ENCODE measurements at places on chromosomes 11 and 22.
A peak's percentile ranks its signal among the peaks of the same experiment; 100 is the strongest.

DNA sequence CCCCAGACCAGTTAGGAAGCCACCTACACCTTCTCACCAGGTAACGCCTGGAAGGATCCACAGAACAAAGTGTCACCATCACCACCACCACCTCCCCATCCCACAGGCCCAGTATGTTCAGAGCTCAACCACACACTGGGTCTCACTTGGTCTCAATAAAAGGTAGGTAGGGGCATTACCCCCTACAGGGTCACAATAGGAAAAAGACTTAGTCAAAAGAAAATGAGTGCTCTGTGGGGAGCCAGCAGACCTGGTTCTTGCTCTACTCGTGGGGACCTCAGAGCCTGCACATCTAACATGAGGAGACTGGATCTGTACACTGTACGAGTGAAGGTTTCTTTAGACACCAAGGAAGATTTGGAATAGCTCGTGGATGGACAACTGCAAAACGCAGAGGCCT is 49.3 kb downstream of the HIRA start:
- H3K4me1 ChIP-seq: no peaks in the 10 kb centered on the region
- no peaks in the 10 kb centered on the region for H3K27me3 ChIP-seq
- DNase-seq: no peak
- no peak overlapping the region for H3K4me3 ChIP-seq
- peaks cover 30% of the 10 kb centered on the region for H3K36me3 ChIP-seq

DNA sequence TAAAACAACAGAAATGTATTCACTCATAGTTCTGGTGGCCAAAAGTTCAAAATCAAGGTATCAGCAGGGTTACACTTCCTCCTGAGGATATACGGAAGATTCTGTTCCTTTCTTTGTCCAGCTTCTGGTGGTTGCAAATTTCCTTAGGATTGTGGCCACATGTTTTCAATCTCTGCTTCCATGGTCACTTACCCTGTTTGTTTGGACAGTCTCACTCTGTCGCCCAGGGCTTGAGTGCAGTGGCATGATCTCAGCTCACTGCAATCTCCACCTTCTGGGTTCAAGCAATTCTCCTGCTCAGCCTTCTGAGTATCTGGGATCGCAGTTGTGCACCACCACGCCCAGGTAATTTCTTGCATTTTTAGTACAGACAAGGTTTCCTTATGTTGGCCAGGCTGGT is 534.3 kb downstream of the KCNA4 start:
- H3K4me1 ChIP-seq: no peaks in the 10 kb centered on the region
- H3K27me3 ChIP-seq: no peaks in the 10 kb centered on the region
- H3K36me3 ChIP-seq: no peaks in the 10 kb centered on the region
- H3K27ac ChIP-seq: no peak overlapping the region
- H3K4me3 ChIP-seq: no peak overlapping the region

- H3K4me3 ChIP-seq: no peak overlapping the region
- H3K36me3 ChIP-seq: no peaks in the 10 kb centered on the region
- no peak for DNase-seq
Measured at GRCh38 chr11:70818351-70818750, 420.0 kb downstream of the CTTN start.

- peak overlapping the region; percentile 95 for H3K27ac ChIP-seq
- peak; percentile 95 for DNase-seq
- peaks cover 43% of the 10 kb centered on the region for H3K4me1 ChIP-seq
- H3K4me3 ChIP-seq: no peak overlapping the region
- H3K36me3 ChIP-seq: no peaks in the 10 kb centered on the region
Measured at GRCh38 chr11:103624708-103625623, 411.5 kb upstream of the DDI1 start.

DNA sequence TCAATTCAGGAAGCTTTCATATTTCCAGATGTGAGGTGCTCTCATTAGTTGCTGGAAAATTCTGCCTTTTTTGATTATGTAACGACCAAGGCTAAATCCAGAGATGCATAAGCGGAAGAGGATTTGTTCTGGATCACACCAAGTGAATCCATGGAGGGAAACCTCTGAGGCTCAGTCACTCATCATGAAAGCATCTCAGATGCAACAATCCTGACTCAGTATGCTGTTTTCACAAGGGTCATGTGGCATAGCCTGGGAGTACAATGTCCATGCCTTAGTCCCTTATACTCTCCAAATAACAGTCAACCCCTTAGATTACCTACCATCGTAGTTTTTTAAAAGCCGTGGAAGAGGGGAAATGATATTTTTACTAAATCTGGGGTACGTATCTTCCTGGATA is 445.6 kb downstream of the NTM start:
- no peaks in the 10 kb centered on the region for H3K4me1 ChIP-seq
- no peak overlapping the region for H3K4me3 ChIP-seq
- peak; percentile 44 for DNase-seq
- no peak overlapping the region for H3K27ac ChIP-seq
- H3K27me3 ChIP-seq: peaks cover 15% of the 10 kb centered on the region
- no peaks in the 10 kb centered on the region for H3K36me3 ChIP-seq

DNA sequence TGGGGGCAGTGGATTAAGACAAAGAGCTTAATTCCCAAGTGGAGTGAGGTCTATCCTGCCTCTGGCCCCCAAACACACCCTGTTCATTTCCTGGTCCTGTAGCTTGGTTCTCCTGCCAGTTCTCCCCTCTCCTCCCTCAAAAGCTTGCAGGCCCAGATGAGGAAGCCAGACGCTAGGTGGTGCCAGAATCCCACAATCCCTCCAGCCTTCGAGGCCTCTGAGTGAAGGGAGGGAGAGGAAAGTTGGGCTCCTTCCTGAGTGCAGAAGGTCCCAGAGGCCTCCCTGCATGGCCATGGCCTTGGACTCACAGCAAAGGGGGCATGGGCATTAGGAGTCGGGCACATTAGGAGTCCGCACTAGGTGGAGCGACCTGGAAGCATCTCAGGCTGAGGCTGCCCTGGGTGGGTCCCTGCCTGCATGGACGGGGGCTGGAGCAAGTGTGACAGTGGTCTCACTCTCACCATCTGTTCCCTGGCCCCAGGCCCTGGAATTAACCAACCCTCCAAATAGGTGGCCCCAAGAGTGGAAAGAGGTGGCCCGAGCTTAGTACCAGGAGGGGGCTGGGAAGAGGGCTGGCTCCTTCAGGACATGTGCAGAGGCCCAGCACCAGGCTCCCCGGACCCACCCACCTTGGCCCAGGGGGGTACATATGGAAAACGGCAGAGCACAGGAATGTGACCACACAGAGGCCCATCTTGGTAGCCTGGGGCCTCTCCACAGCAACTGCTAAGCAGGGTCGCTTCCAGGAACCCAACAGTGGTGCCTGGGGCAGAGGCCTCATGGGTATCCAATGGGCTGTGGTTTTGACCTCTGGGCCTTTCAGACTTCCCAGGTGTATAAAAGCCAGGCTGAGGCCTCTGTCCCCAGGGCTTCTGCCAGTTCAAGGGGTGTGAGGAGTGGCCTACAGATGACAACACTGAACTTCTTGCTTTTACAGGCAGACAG is 5.2 kb downstream of the FXYD2 start:
- 0 out of 2 replicates have a peak, but pooled peaks cover 5% of the 10 kb centered on the region for H3K27me3 ChIP-seq
- no peaks in the 10 kb centered on the region for H3K36me3 ChIP-seq
- no peaks in the 10 kb centered on the region for H3K4me1 ChIP-seq
- H3K4me3 ChIP-seq: no peak overlapping the region

DNA sequence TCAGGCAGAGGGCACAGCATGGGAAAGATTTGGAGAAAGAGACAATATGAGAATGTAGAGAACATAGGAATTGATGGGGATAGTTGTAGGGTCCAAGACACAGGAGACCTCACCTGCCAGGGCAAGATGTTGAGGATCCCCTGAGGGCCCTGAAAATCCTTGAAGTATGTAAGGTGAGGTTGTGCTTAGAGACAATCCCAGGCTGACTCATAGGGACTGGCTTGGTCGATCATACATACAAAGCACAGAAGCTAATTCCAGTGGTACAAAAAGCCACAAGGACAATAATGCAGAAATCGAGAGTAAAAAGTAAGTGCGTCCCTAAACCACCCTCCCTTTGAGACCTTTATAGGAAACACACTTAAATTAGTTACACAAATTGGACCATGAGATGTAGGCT is 468.2 kb downstream of the MIAT start:
- no peaks in the 10 kb centered on the region for H3K27me3 ChIP-seq
- no peak for DNase-seq
- H3K4me1 ChIP-seq: peaks cover 28% of the 10 kb centered on the region
- H3K27ac ChIP-seq: no peak overlapping the region

- H3K27ac ChIP-seq: no peak overlapping the region
- H3K4me3 ChIP-seq: no peak overlapping the region
- peaks cover 59% of the 10 kb centered on the region for H3K4me1 ChIP-seq
- DNase-seq: no peak
- H3K27me3 ChIP-seq: no peaks in the 10 kb centered on the region
Measured at GRCh38 chr11:35585416-35585815, 32.8 kb upstream of the FJX1 start.

DNA sequence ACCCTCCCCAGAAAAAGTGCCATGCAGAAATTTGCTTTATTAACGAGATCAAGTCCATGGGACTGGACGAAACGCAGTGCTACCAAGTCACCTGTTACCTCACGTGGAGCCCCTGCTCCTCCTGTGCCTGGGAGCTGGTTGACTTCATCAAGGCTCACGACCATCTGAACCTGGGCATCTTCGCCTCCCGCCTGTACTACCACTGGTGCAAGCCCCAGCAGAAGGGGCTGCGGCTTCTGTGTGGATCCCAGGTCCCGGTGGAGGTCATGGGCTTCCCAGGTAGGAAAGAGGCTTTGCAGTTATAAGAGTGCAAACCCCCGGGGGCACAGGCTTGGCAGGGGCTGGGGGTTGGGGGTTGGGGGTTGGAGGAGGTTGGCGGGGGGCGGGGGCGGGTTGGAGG is 4.2 kb downstream of the APOBEC3H start:
- no peak overlapping the region for H3K27ac ChIP-seq
- DNase-seq: no peak
- H3K4me3 ChIP-seq: no peak overlapping the region
- no peaks in the 10 kb centered on the region for H3K36me3 ChIP-seq

DNA sequence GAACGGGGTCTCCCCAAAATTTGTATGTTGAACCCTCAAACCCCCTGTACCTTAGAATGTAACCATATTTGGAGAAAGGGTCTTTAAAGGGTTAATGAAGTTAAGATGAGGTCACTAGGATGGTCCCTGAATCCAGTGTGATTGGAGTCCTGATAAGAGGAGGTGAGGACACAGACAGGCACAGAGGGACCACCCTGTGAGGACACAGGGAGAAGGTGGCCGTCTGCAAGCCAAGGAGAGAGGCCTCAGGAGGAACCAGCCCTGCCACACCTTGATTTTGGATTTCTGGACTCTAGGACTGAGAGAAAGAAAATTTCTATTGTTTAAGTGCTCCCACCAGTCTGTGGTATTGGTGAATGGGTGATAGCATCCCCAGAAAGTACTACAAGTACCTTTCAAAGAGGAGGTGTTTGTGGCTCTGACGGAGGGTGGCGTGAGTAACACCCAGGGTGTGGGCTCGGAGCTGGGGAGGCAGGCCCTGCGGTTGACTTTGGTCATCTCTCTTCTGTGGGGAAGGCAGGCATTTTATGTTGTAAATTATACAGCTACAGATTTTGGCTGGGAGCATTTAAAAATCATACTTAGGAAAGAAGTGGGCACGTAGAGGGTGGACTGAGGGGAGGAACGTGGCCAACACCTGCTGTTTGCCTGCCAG is 13.8 kb downstream of the MRGPRF start:
- no peaks in the 10 kb centered on the region for H3K27me3 ChIP-seq
- no peak for DNase-seq
- H3K4me1 ChIP-seq: peaks cover 12% of the 10 kb centered on the region

DNA sequence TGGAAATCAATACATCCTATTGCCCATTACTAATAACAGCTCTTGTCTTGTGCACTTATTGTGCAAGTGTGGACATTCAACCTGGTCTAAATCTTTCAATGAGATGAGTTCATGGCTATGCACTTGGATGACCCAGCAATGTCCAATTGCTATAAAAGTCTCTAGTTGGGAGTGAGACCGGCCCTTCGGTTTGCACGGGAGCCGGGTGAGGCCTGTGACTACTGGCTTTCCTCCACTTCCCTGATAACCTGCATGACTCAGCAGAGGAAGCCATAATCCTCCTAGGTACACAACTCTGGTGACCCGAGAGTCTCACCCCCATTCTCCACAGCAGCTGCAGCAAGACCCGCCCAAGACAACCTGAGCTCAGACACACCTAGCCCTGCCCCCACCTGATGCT is 135.9 kb upstream of the PAX6 start:
- no peaks in the 10 kb centered on the region for H3K4me1 ChIP-seq
- no peak overlapping the region for H3K27ac ChIP-seq
- no peak overlapping the region for H3K4me3 ChIP-seq

- no peaks in the 10 kb centered on the region for H3K27me3 ChIP-seq
- peaks cover 40% of the 10 kb centered on the region for H3K36me3 ChIP-seq
- H3K4me1 ChIP-seq: peaks cover 6% of the 10 kb centered on the region
- no peak for DNase-seq
Measured at GRCh38 chr11:766106-766935, 11.0 kb downstream of the GATD1 start.

GRCh38 chr11:76206327-76207081 is at the start of gene WNT11:
WNT11 (minus strand) TSS chr11:76206502; CDS start chr11:76206407, 95 bp downstream.
- H3K36me3 ChIP-seq: no peaks in the 10 kb centered on the region
- H3K4me3 ChIP-seq: peak within 1 kb of the TSS; percentile 75
- H3K4me1 ChIP-seq: 0 out of 2 replicates have a peak, but pooled peaks cover 5% of the 10 kb centered on the region
- DNase-seq: peak; percentile 69

DNA sequence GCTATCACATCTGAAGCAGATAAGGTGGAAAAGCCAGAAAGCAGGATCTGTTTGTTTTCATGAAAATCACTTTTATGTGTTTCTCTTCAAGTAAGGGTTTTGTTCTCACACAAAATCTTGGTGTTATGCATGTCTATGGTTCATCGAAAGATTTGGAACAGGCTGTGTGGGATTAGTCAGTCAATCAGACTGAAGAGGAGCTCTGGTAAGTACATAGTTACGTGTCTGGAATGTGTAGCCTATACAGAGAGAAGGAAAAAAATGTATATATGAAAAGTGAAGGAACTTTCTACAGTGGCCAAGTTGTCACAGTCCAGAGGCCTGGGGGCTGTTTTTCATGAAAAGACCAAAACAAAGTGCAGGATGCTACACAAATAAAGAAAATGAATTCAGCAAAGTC is 156.7 kb downstream of the CNTN5 start:
- no peaks in the 10 kb centered on the region for H3K36me3 ChIP-seq
- H3K27me3 ChIP-seq: no peaks in the 10 kb centered on the region
- no peak overlapping the region for H3K27ac ChIP-seq
- no peak overlapping the region for H3K4me3 ChIP-seq

- no peaks in the 10 kb centered on the region for H3K36me3 ChIP-seq
- H3K27me3 ChIP-seq: peaks cover 18% of the 10 kb centered on the region
- H3K4me1 ChIP-seq: peaks cover 14% of the 10 kb centered on the region
Measured at GRCh38 chr11:33897761-33898375, 6.0 kb upstream of the LMO2 start.

GRCh38 chr11:79439410-79439885 is 1.4 kb downstream of the TENM4 start:
- peak overlapping the region; percentile 69 for H3K4me3 ChIP-seq
- DNase-seq: peak; percentile 48
- H3K27me3 ChIP-seq: peaks cover 69% of the 10 kb centered on the region
